Stimulated activated CD4-positive, alpha-beta T cell treated with anti-CD3 and anti-CD28 coated beads, Interleukin-12 subunit alpha, Interleukin-12 subunit beta, amount 100 ng/mL, for 48 hours (primary cell): ENCODE measurements at places on chromosomes 2 and 18.

GRCh38 chr2:59233448-59233847 is 992.3 kb upstream of the FANCL start:
- no peak for DNase-seq

- no peak for DNase-seq
These were observed 10.3 kb downstream of the HS1BP3 start for GRCh38 chr2:20640411-20641122.

DNA sequence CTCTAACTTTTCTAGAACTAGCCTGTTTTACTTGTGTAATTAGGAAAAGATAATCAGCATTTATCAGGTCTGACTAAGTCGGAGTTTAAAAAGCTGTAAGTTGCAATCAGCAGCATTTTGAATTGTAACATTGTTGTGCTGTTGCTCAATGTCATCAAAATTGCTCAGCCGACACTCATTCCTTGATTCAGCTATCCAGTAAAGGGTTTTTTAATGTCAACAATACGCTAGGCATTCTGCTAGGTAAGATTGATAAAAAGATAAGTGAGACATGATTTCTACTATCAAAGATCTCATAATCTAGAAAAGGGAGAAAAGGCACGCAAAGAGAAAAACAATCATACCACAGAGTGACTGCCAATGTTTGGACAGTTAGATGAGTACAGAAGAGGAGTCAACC is 327.1 kb upstream of the CDH2 start:
- DNase-seq, result no peak

DNA sequence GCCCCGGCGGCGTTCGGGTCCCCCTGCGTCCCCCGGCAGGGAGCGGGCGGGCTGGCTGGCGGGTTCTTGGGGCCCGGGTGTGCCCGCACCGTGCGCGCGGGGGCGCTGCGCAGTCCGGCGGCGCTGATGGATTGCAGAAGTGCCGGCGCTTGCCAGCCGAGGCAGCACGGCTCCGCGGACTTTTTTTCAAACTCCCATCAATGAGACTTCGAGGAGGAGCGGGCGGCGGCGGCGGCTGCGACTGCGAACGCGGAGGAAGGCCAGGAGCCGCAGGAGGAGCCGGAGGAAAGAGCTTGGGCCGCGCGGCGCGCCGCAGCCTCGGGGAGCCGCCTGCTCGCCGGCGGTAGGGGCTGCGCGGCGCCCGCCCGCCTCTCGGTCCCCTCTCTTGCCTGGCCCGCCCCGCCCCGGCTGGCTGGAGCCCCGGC is at the start of gene GLI2:
Gene GLI2 (plus strand): TSS at position 123 of the 425 bp plus-strand sequence. CDS start 61,453 bp downstream, outside the sequence.
- peak; percentile 32 for DNase-seq

- DNase-seq, result peak; percentile 72
These were observed 61.6 kb downstream of the ST3GAL5 start for GRCh38 chr2:85826990-85827878.

- DNase-seq, result no peak
These were observed 175.2 kb upstream of the TMEFF2 start for GRCh38 chr2:192369969-192370368.

DNA sequence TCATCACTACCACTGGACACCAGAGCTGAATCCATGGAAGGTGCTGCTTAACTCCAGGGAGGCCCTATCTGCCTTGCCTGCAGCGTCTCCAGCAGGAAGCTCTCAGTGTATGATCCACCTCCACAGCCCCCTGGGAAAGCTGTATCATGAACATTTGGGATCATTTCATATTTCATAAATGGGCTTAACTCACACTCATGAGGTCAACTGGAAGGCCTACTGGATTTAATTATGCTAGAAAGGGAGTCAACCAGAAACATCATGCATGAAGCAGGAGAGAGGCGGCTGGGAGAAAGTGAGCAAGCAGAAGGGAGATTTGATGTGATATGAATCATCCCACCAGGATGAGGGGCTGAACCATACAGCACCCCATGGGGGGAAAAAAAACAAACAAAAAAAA is 537.7 kb downstream of the TNS1 start:
- DNase-seq, result no peak

- DNase-seq, result no peak
These were observed 41.0 kb downstream of the PTGR3 start for GRCh38 chr18:75167759-75168618.

GRCh38 chr2:181076658-181077057 is 96.3 kb downstream of the UBE2E3 start:
- no peak for DNase-seq

- no peak for DNase-seq
These were observed 347.6 kb upstream of the SMIM21 start for GRCh38 chr18:75775121-75775520.

DNA sequence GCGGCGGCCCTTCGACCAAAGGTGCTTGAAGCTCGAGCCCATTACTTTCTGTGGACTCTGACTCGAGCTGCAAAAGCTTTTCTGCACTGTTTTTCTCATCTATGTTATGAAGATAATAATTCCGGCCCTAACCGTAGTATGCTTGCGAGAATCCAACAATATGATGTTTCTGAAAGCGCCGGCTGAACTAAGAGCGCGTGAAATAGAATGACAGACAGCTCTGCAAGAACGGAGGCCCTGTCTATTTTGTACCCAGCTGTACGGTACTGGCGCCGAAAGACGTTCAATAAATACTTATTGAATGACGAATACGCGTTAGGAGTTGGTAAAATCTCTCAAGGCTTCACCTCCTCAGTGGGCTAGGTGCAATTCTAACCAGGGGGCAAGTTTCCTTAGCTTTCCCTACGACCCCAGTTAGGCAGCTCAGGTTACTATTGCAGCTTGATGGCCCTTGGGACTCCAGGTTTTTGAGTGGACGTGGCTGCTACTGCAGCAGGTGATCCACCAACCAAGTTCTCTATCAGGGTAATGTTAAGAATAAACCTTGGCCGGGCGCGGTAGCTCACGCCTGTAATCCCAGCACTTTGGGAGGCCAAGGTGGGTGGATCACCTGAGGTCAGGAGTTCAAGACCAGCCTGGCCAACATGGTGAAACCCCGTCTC is 570 bp downstream of the SCRN3 start:
- DNase-seq, result no peak

DNA sequence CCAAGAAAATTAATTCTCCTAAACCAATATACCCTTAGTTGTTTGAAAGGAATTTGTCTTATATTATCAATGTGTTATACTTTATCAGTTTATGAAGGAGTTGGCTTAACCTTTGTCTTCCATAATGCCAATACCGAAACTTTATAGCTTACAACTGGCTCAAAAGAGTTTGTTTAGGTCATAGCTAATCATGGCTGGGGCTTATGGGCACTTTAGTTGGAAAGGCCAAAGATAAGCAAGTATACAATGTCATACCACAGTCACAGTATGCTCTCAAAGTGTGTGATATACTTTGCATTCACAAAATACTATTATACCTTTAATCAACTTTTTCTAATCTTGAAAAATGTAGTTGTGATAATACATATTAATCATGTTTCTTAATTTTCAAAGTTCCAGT is 2.3 kb downstream of the KLHL41 start:
- no peak for DNase-seq

DNA sequence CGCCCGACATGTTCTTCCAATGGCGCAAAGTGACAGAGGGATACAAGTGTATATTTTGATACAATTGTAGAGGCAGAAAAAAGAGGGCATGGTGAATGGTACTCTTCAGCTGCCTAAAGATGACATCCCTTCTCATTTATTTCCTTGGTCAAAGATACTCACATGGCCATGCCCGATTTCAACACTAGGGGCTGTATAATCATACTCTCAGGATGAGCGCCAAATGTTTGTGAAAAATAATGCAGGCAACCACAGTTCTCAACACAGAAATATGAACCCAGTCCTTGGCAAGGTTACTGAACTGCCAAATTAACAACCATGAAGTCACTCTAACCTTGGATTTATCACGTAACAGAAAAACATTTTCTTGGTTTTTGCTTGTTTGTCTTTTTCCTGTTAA is 204.4 kb downstream of the CCDC102B start:
- DNase-seq, result no peak

DNA sequence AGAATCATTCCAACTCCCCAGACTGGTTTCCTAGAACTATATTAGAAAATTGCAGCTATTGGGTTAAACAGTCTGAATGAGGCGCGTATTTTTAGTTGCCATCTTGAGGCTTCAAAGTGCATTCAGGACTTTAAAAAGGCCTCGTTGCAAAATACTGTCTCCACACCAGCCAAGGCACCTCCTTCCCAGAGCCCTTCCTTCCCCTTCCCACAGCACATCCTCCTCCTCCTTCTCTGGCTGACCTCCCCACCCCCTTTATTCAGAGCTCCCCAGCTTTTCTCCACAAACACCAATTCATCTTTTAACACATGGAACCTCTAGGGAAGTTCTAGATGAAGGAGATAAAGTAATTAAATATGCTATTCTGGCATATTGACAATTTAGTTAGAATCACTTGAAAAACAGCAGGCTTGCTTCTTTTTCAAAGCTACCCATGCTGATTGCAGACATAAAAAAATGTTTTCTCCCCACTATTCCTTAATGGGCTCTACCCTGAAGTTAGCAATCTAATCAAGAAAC is 90.3 kb downstream of the RTP5 start:
- DNase-seq, result no peak

DNA sequence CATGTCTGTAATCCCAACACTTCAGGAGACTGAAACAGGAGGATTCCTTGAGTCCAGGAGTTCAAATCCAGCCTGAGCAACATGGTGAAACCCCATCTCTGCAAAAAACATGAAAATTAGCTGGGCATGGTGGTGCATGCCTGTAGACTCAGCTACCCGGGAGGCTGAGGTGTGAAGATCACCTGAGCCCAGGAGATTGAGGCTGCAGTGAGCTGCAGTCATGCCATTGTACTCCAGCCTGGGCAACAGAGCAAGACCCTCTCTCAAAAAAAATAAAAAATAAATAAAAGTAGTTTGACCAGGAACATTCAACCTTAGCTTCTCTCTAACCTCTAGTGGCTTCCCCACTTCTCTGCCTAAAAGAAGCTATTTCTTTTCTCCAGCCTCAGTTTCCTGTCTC is 23.8 kb downstream of the SH3BP4 start:
- DNase-seq, result no peak

DNA sequence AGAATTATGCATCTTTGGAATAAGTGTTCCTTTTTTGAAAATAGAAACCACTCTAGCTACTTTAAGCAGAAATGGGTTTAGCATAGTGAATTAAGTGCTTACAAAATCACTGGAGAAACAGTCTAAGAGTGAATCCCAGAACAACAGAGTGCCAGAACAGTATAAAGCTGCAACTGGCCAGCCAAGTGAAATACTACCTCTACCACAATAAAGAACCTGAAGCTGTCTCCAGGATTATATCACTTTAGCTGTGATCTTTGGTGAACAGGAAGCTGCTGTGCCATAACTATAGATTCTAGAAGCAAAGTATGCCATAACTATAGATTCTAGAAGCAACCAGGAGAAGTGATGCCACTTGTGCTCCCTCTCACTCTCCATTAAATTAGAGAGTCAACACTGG is 7.6 kb downstream of the CAMKMT start:
- DNase-seq, result no peak

DNA sequence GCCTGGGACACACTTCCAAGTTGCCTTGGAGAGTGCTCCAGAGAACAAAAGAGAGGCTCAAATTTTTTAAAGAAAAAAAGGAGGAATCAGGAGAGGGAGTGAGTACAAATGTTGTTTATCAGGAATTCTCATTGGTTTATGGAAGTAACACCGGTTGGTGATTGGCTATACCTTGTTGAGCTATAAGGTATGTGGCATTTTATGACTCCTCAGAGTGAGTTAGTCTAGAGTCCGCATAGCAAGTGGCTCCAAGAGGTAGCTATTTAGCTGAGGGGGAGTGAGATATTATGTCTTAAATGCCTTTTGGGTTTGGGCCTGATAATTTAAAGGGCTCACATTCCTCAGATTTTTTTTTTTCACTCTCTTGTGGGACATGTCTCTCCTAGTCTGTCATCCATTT is 85.7 kb downstream of the ARHGEF4 start:
- DNase-seq, result no peak

GRCh38 chr18:11872479-11873136 is 21.4 kb downstream of the CHMP1B start:
- DNase-seq, result no peak

DNA sequence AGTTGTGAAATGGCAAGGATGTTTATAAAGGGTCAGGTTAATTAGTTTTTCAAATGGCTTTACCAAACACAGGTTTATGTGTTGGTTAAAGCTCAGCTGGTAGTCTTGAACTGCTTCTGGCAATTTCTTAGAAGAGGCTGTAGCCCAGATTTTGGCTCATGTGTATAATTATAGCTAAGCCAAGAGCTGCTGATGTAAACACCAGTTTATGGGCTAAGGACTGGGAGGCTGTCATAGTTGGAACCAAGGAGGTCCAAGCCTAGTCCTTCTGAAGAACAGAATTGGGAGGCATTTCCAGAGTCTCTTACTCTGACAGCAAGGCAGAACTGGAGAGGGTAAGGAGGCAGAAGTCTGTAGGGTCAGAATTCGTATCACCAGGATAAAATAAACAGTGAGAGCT is 25.4 kb downstream of the UBE2E3 start:
- no peak for DNase-seq

DNA sequence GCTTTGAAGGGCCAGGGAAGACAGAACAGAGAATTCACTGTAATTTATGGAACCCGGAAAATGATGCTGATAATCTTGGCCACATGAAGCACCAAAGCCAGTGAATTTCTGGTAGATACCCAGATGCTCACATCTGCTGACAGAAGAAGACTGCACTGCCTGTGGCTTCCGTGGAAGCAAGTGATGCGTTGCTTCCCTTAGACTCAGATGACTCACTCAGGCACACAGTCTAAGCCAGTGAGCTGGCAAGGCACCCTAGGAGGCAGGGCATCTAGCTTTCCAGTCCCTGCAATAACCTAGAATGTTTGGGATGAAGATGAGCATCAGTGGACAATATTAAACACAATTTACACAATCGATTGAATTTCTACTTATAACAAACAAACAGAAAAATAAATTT is 284.7 kb downstream of the CMPK2 start:
- no peak for DNase-seq

GRCh38 chr2:203404996-203405395 is 76.8 kb downstream of the ABI2 start:
- DNase-seq, result no peak

DNA sequence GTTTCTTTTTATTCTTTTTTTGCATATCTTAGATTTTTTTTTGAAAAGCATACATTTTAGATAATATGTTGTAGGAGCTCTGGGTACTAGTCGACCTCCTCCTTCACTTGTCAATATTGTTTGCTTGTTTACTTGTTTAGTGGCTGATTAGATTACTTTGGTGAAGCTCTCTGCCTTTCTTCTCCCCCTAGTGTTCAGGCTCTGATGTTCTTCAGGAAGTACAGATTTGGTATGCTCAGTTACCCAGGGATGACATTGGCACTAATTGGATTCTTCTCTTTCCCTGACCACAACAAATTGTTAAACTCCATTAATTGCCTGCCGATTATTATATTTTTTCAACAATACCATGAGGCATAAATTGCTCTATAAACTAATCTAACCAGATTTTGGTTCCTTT is 491.2 kb downstream of the SUCLG1 start:
- DNase-seq, result no peak
